ENCODE measurements at places on chromosomes 3 and 15.
A peak's percentile ranks its signal among the peaks of the same experiment; 100 is the strongest.

GRCh38 chr3:101143012-101143411, 149.8 kb upstream of the ABI3BP start:
- DNase-seq = no peak

- DNase-seq = no peak
These were observed 38.8 kb upstream of the RNF7 start for GRCh38 chr3:141699324-141699723.

DNA sequence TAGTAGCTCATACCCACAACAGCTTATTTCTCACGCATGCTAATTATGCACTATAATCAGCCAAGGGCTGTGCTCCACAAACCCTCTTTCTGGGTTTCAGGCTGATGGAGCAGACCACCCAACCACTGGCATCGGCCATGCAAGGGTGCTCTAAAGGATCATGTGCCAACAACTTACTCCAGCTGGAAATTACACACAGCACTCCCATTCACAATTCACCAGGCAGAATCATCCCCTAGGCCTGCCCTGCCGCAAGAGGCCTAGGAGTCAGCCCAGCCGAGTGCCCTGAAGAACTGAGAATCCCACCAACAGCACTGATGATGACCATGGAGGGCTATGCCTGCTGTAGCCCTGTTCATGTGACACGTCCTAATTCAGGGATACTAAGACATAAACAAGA, 216.2 kb upstream of the CHRNA7 start:
- no peak for DNase-seq

DNA sequence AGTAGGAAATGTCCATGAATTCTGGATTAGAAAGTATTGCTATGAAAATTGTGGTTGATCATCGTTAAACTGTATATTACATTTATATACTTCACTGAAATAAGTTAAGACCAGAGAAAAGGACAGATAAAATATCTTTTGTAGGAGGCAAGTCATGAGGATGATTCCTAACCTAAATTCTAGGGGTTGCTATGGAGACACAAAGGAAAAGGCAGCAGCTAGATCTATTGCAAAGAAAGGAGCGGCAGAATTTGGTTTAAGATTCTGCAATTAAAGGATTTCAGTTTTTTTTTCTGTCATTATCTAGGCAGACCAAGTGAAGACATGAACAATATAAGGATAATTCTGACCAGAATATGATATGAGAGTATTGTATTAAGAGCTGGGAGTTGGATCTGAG, 136.1 kb downstream of the CHL1 start:
- no peak for DNase-seq

DNA sequence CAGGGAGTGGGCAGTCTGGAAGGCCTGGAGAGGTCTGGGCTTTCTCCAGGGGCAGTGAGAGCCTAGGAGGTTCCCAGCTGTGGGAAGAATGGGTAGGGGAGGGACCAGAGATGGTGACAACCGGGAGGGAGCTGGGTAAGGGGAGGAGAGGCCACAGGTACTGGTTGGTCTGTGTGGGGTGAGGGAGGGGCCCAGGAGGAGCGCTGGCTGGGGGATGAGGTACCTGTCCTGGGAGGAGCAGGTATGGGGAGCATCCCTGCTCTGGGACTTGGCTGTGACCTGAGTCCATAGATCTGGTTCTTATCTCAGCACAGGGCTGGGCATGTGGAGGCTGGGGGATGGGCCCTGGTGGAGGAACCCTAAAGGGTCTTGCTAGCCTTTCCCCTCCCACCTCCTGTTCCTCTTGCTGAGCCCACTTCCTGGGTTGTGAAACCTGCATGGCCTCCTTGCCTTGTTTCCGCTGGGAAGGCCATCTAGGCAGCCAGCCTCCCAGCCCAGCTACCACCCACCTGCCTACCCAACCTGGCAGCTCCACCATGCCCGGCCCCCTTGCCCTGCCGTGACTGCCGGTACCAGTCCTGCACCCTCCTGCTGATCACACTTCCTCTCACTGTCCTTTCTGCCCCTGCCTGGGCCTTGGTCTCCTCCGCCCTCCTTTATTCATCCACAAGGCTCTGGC, 11.0 kb downstream of the PRKCD start:
- no peak for DNase-seq

DNA sequence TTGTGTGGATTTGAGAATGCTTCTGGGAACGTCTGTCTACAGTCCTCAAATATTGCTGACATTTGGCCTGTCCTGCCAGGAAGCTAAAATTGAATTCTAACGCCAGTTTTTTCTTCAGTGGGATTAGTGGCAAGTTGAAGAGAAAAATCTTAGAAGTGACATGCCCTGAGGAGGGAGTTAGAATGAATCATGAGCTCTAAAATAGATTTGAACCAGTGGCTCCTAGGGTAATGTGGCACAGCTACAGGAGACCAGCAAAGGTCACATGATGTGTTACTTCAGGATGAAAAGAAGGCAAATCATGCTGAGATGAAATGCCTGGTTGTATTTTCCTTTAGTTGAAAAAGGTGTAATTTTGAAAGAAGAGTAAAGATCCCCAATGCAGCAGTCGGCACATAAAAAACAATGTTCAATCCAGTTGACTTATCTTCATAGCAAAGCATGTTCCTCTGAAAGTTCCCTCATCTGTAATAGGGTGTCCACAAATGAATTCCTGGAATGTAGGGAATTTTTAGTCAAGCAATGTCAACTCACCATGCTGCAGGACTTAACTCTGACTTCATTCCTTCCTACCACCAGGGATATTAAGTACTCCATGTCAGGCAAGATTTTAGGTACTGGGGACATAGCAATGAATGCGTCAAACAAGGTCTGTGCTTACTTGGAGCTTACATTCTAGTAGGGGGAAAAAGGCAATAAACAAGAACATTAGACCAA, 171.6 kb downstream of the CADPS start:
- no peak for DNase-seq

DNA sequence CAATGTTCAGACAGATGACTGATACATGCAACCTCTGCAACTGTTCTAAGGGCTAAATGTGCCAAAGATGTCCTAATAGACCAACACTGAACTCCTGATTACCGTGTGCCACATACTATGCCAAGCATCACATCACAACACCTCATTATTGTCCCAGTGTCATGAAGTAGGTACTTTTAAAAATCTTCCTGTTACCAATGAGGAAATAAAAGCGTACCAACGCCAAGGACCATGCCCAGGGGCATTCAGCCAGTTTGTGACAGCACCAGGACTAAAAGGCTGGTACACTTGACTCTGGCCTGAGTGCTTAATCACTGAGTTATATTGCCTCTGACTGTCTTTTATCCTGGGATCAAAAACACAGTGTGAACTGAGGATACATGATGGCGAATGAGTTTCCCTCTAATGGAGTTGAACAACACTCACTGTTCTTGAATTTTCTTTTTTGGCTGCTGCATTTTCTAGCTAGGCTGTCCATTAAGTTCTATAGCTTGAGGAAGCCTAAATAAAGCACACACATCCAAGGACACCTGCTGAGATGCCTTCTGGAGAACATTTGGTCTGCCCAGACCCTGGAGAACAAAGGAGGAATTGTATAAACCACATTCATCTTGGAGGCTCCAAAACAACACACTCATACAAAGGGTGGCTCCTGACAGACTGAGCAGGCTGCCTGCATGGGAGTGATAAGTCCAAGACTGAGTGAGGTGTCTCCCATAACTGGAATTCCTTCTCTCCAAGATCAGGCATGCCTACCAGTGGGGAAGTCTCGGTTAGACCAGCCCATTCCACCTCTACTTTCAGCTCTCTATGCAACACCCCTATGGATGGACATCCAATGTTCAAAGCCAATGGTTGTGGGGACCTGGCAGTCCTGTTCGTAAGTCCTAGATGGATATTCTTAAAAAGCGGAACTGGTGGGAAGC, 126.7 kb upstream of the PRICKLE2 start:
- DNase-seq = no peak

DNA sequence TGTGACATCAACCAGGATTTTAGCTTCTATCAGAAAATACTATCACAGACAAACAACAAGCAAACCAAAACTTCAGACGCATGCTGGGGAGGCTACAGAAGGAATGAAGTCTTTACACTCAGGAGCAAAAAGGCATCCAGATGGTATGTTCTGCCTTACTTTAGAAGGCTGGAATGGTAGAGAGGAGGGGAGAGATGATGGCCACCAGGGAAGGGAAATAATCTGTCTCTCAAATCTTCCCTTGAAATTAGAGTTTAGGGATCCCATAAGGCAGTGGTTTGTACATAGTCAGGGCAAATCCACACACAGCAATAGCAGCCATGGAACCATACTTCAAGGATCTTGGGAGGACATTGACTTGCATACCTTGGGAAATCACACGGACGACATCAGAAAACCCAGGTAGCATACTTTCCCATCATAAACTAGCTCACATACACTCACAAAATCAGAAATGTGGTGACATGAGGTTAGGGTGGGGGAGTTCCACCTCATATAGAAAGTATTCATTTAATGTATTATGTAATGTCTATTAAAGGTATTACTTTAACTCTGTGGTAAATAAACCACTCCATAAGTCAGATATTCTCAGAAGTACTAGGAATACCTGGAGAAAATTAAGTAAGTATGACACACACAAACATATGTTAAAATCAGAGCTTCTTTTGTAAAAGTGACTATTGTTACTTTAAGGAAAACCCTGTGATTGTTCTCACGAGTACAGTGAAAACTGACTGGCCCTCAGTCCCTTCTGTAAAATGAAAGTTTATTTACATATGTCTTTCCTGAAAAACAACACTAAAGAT, 9.4 kb downstream of the BTLA start:
- no peak for DNase-seq

DNA sequence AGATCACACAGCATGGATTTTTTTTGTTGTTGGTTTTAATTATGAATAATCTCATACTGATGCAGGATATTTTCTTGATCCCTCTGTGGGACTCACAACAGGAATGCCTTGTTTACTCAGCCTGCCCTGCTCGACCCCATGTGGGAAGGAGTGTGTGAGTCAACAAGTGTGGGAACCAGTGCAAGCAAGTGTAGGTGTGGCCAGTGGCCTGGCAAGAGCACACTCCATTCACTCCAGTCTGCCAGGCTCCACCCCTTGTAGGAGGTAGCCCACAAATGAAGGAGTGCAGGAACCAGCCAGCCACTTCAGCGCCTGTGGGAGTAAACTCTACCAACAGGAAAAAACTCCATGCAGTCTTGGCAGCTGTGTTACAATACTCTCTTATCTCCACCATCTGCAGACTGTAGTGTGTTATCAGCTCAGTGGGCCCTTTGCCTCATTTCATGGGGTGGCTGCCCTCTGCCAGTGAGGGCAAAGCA, 393.6 kb downstream of the OTOL1 start:
- no peak for DNase-seq

DNA sequence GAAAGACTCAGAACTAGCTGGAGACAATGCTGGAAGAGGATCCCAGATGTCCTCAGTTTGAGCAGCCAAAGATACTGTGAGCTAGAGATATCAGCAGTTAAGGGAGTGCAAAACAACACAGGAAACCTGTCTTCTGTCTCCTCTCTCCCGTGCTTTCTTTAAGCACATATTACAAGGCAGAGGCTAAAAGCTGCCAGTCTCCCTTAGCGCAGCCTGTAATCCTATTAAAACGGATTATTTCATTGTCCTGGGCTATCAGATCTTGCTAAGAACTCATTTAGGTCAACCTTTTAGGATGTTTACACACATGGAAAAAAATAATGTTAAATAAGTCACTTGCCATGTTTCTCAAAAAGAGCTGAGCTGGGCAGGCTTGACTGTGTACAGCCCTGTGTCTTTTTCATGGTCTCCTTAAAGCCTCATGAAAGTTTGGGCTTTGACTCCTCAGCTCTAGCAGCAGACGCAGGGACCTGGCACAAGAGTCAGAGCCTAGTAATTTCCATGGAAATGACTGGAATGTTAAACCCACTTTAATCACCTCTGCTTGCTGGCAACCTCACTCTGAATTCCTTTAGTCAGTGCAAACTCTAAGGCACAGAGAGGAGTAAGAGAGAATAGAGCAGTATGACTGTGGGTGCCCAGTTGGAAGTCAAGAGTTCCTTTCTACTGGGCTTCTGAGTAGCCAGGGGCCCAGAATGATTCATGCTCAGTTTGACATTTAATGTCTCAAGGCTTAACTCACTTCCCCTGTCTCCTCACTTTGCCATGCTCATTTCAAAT, 491.9 kb downstream of the NTRK3 start:
- DNase-seq = peak; percentile 60

- peak; percentile 72 for DNase-seq
These were observed 4.0 kb upstream of the SMCO1 start for GRCh38 chr3:196518966-196519717.

DNA sequence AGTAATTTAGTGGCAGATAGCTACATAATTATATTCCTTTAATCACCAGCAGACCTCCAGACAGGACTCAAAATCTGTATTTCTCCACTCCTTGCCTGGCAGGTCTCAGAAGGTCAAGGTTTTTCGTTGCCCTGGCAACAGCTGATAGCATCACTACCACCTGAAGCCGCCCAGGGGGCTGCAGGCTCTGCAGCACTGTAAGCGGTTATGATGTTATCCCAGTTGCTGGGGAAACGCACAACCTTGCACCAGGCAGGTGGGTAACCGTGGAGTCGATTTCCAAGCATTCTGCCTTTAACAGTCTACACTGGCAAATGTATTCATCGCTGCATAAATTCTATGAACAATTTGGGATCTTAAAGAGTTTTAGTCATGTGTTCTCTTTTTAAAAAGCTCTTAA, 756.3 kb downstream of the NTRK3 start:
- peak; percentile 8 for DNase-seq

Data from NCI-H524 (cell line).